H1 (cell line): ENCODE measurements at places on chromosomes 4 and X.

- DNase-seq: no peak
Measured at GRCh38 chrX:136608295-136608933, 39.5 kb upstream of the CD40LG start.

- no peak for DNase-seq
Measured at GRCh38 chr4:103305355-103305754, 107.2 kb upstream of the CENPE start.

- no peak for DNase-seq
Measured at GRCh38 chr4:27057662-27058061, 197.0 kb downstream of the STIM2 start.

- no peak for DNase-seq
Measured at GRCh38 chr4:107255114-107255513, 219.0 kb upstream of the DKK2 start.

DNA sequence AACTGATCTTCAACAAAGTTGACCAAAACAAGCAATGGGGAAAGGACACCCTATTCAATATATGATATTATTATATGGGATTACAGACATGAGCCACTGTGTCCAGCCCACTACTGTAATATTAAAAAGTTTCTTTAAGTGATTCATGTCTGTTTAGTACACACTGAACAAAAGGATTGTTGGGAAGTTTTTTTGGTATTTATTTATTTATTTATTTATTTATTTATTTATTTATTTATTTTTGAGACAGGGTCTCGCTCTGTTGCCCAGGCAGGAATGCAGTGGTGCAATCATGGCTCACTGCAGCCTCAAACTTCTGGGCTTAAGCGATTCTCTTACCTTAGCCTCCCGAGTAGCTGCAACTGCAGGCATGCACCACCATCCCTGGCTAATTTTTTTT is 58.4 kb upstream of the PGAM4 start:
- no peak for DNase-seq

GRCh38 chr4:10656988-10657387 is 27.6 kb downstream of the CLNK start:
- DNase-seq: no peak

DNA sequence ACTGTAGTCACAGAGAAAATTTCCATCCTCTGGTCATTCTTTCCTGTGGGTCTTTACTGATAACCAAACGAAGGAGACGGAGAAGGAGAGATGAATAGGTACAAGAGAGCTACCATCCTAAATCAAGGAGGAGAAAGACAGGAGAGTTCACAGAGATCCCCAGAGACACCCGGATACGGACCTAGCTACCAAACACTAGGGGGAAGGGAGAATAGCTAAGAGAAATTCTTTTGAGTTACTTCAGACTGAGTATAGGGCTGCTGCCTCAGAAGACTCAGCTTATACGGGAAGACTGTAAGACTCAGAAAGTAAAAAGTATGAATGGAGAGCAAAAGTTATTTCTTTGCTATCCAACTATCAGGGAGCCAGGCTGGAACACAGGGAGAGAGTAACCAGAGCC is 572.1 kb downstream of the C4orf33 start:
- DNase-seq: no peak

- DNase-seq: no peak
Measured at GRCh38 chr4:1019729-1020470, 8.5 kb downstream of the FGFRL1 start.

- DNase-seq: no peak
Measured at GRCh38 chr4:75004755-75005668, 72.1 kb downstream of the PARM1 start.

DNA sequence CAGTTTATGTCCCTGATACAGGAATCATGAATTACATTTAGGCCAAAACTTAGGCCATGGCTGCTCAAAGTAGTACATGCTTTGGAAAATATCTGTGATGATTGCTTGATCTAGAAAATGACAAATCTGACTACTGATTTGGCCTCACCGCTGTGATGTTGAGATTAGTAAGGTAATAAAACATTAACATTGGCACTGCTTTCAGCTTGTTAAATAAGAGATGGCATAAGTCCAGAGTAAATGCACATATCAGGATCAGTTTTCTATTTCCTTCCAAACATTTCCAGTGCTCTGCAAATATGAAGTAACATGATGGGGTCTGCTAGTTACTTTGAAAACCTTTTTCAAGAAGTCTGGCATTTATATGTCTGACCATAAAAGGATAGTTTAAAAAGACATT is 687.3 kb upstream of the ACTRT1 start:
- no peak for DNase-seq

- no peak for DNase-seq
Measured at GRCh38 chr4:73258436-73258685, 237 bp downstream of the ANKRD17 start.

GRCh38 chr4:168586926-168587325 is 90.1 kb downstream of the PALLD start:
- no peak for DNase-seq

GRCh38 chr4:139312552-139313332 is 10.5 kb upstream of the NDUFC1 start:
- DNase-seq: no peak

DNA sequence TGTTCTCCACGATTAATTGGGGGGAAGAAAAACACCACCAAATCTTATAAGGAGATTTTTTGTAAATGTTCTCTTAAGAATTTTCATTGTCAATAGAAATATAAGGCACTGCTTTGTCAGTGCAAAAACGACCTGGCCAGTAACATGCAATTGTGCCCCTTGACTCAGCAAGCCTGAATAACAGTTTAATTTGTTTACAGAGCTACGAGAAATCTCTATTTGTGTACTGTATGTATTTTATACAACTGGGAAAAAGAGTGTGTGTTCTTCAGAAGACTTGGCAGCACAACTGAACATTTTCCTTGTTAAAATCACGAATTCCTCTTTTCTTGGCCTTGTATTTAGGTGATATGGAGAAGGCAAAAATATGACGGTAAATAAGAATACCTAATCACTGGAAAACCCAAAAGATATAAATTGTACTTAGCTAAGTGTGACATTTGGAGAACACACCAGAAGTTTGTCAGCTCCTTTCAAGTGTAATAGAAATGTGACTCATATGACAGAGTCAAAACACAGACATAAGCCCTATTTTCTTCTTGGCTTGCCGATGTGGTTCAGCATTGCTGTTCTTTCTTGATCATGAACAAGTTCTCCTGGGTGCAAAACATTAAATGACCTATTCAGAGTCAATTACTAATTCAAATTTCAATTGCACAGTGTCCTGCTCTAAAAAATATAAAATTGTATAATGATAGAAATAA is 945.0 kb upstream of the INTU start:
- no peak for DNase-seq

DNA sequence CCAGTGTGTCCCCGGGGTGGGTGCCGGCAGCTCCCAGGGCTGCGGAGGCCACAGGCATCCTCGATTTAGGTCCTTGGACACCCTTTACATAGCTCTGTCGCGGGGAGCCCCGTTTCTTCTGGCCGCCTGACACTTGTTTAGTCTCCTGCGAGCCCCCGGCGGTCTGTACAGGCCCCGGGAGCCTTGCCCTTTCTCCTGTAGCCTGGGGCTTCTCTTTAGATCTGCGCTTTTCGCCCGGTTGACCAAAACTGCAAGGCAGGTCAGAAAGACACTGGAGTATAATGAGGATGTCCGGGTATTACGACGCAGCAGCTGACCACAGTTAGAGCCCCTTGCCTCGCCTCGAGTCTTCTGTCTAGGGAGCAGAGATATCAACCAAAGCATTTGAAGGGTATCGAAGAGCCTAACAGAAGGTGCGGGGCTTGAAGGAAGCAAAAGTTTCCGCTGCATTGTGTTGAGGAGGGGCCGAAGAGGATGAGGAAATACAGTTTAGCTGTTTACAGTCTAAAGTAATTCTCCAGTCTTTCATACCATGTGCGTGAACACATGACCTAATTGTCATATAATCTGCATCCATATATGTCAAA is 479 bp downstream of the BRCC3 start:
- DNase-seq: no peak

GRCh38 chr4:86967798-86968197 is 33.0 kb downstream of the AFF1 start:
- no peak for DNase-seq

GRCh38 chrX:16185725-16186136 is 18.4 kb downstream of the MAGEB17 start:
- no peak for DNase-seq
